Thoracic aorta (tissue), 2 donors: ENCODE measurements at places on chromosomes 5 and 9.

- no peak for DNase-seq
These were observed 5.9 kb downstream of the NCS1 start for GRCh38 chr9:130177898-130178805.

DNA sequence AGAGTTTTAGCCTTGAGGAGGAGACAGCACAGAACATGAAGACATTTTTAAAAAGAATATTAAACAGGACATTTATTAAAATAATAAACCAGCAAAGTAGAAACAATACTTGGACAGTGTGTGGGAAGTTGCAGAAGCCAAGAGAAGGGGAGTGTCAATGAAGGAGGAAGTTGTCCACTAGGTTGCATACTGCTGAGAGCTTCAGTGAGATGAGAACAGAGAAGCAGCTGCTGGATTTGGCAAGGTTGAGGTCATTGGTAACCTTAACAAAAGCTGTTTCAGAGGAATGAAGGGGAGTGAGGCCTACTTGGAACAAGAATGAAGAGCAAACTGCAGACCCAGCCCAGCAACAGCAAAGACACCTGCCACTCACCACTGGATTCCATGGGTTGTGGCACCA is 11.4 kb downstream of the BHMT start:
- DNase-seq, result no peak

GRCh38 chr5:96709152-96709821 is 47.1 kb downstream of the CAST start:
- no peak for DNase-seq

- no peak for DNase-seq
These were observed 76.4 kb upstream of the RPS23 start for GRCh38 chr5:82354543-82354942.

- DNase-seq, result no peak
These were observed 49.9 kb upstream of the SSBP2 start for GRCh38 chr5:81800797-81801196.

DNA sequence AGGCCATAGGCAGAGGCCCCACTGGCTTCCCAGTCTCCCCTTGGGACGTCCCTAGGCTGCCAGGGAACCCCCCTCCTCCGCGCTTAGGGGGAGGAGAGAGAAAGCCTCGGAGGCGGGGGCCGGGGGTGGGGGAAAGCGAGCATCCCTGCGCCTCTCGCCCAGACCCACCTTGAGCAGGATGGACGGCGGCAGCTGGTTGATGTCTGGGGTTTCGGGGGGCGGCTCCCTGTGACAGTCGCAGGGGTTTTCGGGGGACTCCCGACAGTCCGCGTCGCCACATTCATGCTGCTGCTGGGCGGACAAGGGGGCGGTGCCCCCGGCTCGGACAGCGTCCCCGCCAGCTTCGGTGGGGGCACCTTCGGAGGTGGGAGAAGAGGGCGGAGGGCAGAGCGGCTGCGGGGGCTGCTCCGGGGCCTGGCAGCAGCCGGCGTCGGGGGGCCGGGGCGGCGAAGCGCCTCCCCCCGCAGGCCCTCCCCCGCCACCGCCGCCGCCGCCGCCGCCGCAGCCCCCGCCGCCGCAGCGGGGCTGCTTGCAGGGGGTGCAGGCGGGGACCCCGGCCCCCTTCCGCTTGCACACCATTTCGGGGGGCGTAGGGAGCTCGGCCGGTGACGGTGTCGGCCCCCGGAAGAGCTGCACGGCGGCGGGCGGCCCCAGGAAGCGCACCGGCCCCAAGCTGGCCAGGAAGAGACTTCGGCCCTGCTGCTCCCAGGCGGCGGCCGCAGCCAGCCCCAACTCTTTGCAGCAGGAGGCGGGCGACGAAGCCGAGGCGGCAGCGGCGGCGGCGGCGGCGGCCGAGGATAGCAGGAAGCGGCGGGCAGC is 1.2 kb downstream of the FBXL17 start:
- no peak for DNase-seq

DNA sequence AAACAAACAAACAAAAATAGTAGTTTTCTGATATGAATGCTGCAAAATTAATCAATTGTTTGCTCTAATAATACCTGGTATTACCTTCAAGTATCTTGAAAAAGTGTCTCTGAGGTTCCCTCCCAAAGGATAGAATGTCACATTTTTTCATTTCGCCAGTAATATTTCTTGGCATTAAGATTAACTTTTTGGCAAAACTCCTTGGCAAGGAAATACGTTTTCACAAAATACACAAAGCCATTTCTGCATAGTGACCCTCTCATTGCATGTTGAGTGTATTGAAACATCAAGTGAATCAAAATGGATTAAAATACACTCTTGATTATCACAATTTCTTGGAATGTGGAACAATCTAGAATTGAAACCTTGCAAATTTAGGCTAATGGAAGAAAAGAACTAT is 230.5 kb downstream of the ATPSCKMT start:
- DNase-seq, result no peak

DNA sequence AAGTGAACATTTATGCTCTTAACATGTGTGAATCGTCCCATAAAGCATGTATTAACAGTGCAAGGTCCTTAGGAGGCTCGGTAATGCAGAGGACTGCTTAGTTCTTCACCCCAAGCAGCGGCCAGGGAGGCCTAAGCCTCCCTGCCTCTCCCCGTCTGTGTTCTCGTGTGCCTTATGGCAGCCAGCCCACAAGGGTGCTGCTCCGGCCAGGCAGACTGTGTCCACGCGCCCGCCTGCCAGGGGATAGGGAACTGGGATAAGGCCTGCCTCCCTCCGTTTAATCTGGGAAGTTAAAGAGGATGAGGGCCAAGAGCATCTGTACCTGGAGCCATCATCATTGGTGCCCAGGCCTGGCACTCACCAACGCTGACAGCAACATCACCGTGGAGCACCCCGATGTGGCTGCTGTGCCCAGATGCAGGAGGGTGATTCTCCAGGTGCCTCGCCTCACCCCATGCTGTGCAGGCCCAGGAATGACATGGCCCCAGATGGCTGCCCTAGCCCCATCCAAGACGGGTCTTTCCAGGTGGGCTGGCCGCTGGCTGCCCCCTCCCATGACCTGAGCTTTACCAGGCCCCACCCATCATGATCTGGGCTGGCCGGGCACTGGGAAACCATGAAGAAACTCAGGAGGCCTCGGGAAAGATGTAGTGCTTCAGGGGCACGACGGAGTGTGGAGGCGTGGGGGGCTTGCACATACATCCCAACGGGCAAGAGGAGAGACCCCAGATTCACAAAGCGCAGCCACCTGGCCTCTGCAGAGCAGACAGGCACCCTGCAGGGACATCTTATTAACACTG is 35.6 kb upstream of the SUSD3 start:
- DNase-seq, result no peak

DNA sequence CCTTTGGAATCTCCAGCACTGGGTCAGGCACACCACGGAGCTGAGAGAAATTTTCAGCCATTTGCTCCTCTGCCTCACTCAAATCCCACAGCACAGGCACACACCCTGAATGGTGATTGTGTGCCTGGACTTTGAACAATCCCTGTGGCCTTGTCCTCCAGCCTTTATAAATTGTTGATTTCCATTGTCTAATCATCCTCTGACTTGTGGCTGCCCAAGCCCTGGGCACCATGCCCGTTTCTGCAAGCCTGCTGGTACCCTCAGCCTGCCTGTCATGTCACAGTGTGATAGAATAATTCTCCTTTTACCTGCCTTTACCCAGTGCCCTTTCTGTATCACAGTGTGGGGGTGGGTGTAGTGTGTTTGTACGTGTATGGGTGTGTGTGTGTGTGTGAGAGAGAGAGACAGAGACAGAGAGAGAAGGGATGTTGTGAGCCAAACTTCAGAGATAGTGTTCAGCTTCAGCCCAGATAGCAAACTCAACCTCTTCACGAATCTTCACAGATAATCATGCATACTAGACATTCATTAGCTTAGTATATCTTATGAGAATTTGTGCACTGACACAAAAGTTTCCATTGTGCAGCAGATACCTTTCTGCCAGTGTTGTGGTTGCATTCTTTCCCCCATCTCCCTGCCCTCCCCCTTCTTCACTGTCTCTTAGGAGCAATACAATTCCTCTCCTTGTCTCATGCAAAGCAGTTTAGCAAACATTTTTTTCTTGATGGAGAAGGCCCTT is 27.8 kb upstream of the SLC44A1 start:
- DNase-seq, result no peak

DNA sequence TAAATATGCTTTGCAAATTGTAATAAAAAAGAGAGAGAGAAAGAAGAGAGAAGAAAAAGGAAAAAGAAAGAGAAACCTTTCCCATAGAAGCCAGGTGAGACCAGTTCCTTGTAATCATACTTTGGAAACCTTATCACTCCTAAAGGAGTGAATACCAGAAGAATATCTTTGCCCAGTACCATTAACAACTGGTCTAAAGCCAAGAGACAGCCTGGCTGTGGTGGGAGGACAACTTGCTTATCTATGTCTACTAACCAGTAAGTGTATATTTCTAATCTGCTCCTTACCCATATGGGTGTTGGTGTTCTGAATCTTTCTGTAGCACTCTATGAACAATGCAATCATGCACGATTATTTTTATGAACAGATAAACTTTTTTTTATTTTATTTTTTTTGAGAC is 10.5 kb upstream of the TXN start:
- DNase-seq, result no peak

DNA sequence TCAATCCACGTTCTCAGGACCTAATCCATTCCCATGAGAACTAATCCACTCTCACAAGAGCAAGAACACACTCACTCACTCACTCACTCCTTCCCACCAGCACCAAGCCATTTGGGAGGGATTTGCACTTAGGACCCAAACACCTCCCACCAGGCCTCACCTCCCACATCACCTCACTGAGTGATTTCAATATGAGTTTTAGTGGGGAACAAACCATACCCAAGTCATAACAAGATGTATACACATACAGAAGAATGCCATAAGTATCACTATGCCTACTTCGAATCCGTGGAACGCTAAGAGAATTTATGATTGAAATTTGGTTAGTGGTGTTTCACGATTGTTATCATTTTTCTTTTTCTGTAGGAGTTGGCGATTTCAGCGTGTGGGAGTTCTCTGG is 29.3 kb upstream of the CTSL start:
- DNase-seq, result no peak

DNA sequence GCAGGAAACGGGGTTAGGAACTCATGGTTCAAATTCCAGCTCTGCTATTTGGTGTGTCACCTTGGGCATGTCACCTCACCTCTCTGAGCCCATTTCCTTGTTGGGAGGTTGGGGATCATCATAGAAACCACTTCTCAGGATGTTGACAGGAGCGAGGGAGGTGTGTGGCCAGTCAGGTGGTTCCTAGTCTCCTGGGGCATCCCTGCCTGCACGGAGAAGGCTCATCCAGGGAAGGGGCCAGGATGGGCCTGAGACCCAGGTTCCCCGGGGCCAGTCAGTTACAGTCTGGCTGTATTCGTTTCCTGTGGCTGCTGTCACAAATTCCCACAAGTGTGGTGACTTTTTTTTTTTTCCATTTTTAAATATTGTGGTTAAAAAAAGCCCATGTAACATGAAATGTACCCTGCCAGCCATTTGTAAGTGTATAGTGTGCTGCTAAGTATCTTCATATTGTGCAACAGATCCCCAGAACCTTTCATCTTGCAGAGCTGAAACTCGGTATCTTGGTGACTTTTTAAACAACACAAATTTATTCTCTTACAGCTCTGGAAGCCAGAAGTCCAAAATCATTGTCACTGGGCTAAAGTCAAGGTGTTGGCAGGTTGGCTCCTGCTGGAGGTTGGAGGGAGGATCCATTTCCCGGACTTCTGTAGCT is 78.7 kb upstream of the UNC5A start:
- no peak for DNase-seq

DNA sequence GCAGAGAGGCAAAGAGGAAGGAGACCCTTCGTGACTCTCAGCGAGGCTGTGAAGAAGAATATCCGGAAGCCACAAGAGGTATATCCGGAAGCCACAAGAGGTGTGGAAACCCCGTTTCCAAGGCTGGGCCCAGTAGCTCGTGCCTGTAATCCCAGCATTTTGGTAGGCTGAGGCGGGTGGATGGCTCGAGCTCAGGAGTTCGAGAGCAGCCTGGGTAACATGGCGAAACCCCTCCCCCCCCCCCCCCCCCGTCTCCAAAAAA is 612 bp upstream of the BBLN start:
- no peak for DNase-seq
